H1 (cell line): ENCODE measurements at places on chromosomes 2 and 18. TPM values are rescaled to one million over a fixed set of nuclear protein-coding genes. Genes with fewer than 3 reads are reported as not detected.
A peak's percentile ranks its signal among the peaks of the same experiment; 100 is the strongest.

DNA sequence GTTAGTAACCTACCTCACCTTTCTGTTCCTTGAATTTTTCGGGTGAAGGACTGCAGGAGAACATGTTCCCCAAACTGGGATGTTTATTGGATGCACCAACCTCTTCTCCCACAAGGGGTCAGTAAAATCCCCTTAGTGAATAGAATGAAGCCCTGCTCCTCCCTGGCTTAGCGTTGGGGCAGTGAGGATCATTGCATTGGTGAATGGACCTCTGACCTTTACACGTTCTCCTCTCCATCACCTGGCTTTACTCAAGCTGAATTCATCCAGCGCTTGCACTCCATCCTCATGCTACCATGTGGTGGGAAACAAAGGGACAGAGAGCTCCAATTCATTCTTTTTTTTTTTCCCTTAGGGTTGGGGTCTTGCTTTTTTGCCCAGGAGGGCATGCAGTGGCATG, 157.2 kb downstream of the MIB1 start:
- DNase-seq, result peak; percentile 43

GRCh38 chr2:194709840-194710239, 947.2 kb upstream of the SLC39A10 start:
- DNase-seq, result no peak

DNA sequence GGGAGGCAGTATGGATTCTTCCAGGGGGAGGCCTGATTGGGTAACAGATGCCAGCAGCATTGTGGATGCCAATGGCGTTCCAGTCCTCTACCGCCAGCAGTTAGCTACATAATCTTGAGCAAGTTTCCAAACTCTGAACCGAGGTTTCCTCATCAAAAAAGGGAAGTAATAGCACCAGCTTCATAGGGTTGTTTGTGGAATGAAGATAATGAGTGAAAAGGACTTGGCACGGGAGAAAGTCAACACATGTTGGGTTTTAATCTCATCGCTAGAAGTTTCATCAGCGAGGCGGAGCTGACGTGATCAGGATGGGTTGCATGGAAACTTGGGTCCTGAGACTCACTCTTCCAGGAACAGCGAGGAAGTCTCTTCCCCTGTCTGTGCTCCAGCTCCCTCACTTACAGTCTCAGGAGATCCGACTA, 266.7 kb downstream of the SH3BP4 start:
- no peak for DNase-seq

DNA sequence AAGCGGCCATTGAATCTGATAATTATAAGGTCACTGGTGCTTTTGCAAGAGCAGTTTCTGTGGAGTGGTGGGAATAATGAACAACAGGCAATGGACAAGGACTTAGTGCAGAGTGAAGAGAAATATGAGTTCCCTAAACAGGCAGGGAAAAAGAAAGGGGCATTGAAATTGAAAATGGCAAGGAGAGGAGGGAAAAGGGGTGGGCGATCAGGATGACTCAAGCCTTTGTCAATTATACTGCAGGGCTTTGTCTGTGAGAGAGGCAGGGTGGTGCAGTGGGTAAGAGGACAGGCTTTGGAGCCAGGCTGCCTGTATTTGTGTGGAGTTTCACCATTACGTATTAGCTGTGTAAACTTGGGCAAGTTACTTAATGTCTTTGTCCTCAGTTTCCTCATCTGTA, 29.5 kb upstream of the PAIP2B start:
- no peak for DNase-seq

GRCh38 chr2:175853616-175853890, 148.5 kb downstream of the LNPK start:
- DNase-seq, result no peak

- no peak for DNase-seq
These were observed 255.8 kb downstream of the ASXL3 start for GRCh38 chr18:33833842-33834241.

DNA sequence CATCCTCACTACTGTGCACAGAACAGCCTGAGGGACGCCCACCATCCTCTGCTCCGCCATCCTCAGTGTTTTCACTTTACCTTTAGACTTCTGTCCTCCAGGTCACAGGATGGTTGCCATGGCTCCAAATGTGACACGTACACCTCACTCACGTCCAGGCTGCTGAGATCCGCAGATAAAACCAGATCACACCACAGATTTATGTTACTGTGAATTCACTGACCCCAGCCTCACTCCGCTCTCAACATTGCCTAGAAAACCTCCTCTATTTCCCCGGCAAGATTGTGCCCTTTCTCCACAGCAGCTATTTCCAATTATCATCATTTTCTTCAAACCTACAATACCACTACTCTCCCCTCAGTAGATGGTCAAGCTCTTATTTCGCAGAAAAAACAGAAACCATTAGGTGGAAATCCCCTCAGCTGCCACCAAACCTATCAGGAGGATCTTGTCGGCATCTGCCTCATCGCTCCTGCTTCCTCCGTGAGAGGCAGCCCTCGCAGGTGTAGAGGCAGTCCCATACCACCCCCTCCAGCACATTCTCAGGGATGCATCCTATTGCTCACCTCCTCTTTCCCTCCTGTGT, 49.8 kb upstream of the SLC1A4 start:
- DNase-seq, result no peak

DNA sequence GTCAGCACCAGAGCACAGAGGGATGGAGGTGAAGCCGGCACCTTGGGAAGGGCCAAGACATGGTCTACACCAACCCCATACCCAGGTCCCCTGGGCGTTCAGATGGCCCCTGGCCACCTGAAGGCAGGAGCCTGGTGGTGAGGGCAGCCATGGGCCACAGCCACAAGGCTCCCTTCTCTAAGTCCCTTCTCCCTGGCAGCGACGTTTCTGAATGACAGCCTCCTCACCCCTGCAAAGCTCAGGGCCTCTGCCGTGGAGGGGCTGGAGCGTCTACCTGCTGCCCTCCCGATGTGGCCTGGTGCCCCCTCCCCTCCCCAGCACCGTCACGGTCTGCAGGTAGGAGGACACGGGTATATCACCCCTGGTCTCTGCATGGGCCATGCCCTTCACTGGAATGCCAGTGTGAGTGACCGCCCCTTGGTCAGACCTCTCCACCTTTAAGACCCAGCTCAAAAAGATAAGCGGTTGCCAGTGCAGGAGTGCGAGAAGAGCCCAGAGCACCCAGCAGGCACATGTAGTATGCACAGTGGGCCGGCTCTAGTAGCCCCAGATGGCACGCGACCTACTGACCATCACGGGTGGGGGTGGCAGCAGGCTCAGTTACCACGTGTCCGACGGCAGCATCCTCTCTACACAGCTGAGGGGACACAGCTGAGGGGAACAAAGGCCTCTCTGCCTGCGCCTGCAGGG, 46.6 kb downstream of the HS6ST1 start:
- DNase-seq, result no peak

DNA sequence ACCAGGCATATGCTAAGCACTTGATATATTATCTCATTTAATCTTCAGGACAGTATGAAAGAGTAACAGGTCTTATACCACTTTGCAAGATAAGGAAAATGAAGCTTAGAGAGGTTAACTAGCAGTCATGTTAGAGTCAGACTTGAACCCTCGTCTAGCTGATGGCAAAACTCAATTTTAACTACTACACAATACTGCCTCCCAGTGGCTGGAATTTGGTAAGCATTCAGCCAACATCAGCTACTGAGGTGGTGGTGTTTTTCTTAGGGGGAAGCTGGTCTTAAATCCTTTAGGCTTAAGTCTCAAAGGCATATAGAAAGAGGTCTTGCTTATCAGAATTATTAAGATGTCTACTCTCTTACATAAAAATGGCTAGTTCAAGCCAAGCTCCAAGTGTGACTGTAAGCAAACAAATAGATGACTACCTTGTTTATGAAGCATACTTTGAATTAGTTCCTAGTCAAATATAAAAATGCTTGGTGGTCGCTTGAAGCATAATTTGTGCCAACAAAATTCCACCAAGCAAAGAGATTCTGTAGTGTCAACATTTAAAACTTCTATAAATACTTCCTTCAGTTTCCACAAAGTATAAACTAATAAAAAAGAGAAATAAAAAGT, 325.4 kb upstream of the FIGN start:
- DNase-seq, result peak; percentile 85

- DNase-seq, result peak; percentile 73
These were observed at the start of gene LRP2 for GRCh38 chr2:169362118-169362893. LRP2 (minus strand) TSS chr2:169362534; CDS start chr2:169362399, 135 bp downstream.

- peak; percentile 86 for DNase-seq
These were observed 36.1 kb upstream of the MRPL33 start for GRCh38 chr2:27735263-27735904.

DNA sequence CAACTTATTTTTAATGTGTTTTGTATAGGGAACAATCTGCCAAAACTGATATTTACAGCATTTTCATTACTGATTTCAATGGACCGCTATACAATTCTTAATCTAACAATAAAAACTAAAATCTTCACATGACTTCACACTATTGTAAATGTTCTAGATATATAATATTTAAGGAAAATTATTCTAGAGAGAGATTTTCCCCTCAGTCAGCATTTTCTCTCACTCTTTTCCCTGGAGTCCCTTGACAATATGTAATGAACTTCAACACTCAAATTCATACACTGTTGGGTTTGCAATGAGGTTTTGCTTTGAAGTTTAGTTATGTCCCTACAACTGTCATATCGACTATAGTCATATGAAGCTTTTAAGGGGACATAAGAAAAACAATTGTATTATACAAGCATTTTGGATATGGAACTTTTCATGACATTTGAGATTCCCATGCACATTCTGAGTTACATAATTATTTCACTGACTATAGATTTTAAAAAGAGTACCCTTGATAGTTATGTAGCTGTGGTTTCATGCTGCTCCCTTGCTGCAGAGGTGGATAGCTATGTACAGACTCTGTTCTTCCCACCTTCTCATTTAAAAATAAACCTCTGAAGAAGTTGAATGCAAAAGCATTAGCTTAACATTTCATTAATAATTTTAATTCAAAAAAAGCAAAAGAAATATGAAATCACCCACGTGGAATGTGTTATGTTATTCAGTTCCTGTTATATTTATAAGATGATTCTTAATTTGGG, 338.5 kb downstream of the AKAIN1 start:
- DNase-seq, result no peak

DNA sequence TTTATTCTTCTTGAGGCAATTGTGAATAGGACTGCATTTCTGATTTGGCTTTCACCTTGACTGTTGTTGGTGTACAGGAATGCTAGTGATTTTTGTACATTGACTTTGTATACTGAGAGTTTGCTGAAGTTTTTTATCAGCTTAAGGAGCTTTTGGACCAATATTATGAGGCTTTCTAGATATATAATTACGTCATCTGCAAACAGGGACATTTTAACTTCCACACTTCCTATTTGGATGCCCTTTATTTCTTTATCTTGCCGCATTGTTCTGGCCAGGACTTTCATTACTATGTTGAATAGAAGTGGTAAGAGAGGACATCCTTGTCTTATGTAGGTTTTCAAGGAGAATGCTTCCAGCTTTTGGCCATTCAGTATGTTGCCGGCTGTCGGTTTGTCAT, 425.4 kb upstream of the CHAC2 start:
- DNase-seq, result no peak

- no peak for DNase-seq
These were observed 584.0 kb downstream of the LRRTM4 start for GRCh38 chr2:76938153-76938552.

GRCh38 chr2:201298462-201299052, 38.2 kb downstream of the CASP8 start:
- no peak for DNase-seq

DNA sequence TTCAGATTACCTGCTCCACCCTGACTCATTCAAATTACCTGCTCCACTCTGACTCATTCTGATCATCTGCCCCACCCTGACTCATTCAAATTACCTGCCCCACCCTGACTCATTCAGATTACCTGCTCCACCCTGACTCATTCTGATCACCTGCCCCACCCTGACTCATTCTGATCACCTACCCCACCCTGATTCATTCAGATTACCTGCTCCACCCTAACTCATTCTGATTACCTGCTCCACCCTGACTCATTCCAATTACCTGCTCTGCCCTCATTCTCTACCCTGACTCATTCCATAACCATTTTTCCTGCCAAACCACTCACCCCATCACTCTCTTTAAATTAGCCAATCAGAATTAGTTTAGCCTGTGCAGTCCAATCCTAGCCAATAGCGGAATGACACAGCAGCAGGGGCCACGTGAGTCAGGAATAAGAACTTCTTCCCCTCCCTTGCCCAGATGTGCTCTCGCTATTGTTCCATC, 26.2 kb downstream of the CFAP53 start:
- DNase-seq, result no peak

DNA sequence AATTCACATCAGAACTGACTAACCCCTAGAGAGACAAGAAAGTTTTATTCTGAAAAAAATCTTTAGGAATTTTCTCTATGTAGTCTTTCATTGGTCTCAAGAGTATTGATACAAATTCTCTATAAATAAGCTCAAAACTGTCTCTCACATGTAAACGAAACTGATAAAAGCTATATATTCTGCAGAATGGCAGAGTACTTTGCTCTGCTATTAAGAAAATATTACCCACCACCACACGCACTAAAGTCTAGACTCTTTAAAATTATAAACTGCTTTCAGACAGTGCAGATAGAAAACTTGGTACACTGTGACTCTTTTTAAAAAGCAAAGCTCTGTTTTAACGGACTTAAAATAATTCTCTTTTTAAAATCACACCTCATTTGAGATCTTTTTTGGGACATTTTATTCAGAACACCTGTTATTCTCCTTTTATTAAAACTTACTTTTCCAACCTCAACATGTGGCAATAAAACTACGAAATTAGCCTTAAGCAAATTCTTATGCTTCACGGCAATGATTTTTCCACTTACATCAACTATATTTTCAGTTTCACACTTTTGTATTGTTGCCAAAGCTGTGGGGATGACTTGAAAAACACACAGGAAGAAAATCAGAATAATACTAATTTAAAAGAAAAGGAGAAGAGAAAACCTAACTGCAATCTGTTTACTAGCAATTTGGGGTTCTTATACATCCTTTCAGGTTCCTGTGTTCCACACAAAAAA, 58.0 kb downstream of the CCDC88A start:
- DNase-seq, result no peak

GRCh38 chr2:28927878-28928277, 33.4 kb downstream of the WDR43 start:
- no peak for DNase-seq

- DNase-seq, result peak; percentile 70
These were observed 403 bp downstream of the MAP2 start for GRCh38 chr2:209424199-209424701.

GRCh38 chr2:173075056-173075780, 428 bp upstream of the MAP3K20 start:
- no peak for DNase-seq

- peak; percentile 33 for DNase-seq
These were observed 50.0 kb downstream of the TMEM163 start for GRCh38 chr2:134668821-134669220.

DNA sequence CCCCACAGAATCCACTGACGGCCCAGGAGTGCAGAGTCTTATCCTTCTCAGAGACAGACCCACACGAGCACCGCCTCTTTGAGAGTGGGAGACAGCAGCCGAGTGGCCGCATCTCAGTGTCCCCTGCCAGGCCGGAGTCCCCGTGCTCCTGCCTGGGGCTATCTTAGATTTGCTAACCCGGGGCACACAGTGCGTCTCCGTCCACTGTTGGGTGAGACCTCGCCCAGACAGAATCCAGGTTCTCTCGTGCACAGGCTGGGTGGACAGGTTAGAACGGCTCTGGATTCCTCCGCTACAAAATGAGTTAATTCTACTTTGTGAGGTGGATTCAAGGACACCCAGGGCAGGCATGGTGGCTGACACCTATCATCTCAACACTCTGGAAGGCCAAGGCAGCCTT, 88.3 kb downstream of the ZNF516 start:
- DNase-seq, result no peak

- no peak for DNase-seq
These were observed 65.0 kb upstream of the NYAP2 start for GRCh38 chr2:225334514-225334913.

CFC1 gene
- total RNA-seq, result 0.31 TPM in 1 of 2 replicates, not detected in the other

EVX2 gene
- total RNA-seq, result not detected in 2 replicates

NCOA1 gene
- total RNA-seq, result 16.6 and 17.9 TPM in 2 replicates

AQP12A gene
- not detected in 2 replicates for total RNA-seq

CENPA gene
- 28.5 and 30.9 TPM in 2 replicates for total RNA-seq
